ENCODE measurements at places on chromosomes 4 and X.
A peak's percentile ranks its signal among the peaks of the same experiment; 100 is the strongest.

DNA sequence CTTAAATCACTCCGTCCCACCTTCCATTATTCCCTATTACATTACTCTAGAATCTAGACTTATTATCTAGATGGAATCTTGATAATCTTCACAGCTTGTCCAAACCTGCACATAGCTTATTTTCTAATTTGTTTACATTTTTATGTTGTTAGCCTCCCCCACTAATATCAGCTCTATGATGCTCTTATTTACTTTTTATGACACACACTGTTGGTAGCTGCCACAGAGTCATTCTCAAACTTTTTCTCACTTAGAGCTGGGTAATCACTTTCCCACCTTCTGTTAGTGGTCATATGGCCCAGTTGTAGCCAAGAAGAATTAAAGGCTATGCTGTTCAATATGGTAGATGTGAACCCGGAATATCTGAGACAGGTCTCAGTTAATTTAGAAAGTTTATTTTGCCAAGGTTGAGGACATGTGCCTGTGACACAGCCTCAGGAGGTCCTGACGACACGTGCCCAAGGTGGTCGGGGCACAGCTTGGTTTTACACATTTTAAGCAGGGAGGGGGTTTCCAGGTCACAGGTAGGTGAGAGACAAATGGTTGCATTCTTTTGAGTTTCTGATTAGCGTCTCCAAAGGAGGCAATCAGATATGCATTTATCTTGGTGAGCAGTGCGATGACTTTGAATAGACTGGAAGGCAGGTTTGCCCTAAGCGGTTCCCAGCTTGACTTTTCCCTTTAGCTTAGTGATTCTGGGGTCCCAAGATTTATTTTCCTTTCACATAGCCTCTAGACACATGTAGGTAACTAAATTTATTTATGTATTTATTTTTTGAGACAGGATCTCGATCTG is 7.0 kb upstream of the ADGRA3 start:
- DNase-seq, result no peak

DNA sequence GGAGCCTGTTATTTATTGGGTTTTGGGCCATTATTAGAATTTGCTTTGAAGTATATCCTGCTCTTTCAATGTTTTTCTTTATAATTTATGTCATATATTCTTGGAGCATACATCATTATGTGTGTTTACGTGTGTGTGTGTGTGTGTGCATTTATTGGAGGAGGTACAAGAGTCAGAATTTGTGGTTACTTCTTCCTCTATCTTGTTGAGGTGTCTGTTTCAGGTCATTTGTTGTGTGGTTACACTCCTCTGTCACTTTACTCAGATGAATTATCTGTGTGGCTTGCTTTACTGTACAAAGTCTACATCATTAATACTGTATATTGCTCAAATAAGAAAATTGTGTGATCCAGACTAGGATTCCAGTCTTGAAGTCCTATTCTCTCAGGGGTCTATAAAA is 1957.4 kb upstream of the TENM3 start:
- DNase-seq, result no peak

DNA sequence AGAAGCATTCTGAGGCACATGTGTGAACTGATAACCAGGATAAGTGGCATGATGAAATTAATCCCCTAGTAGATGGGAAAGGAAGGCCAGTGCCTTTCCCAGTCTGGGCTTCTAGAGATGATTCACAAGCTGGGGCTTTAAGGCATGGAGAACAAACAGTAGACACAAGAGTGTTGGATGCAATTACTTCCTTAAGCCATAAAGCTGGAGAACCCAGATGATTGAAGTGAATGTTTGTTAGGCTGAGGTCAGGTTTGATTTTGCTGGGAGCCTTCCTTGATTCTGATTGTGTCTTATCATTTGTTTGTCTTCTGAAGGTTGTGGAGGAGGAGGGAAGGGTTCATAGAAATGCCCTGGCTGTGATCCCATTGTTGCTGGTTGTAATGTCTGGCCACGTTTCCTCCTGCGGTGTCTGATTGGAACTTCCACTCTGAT is 125.2 kb downstream of the NHS start:
- no peak for DNase-seq

GRCh38 chrX:108456971-108457477 is 17.4 kb downstream of the COL4A5 start:
- DNase-seq, result no peak

GRCh38 chr4:7460566-7460965 is 25.8 kb upstream of the PSAPL1 start:
- DNase-seq, result no peak

DNA sequence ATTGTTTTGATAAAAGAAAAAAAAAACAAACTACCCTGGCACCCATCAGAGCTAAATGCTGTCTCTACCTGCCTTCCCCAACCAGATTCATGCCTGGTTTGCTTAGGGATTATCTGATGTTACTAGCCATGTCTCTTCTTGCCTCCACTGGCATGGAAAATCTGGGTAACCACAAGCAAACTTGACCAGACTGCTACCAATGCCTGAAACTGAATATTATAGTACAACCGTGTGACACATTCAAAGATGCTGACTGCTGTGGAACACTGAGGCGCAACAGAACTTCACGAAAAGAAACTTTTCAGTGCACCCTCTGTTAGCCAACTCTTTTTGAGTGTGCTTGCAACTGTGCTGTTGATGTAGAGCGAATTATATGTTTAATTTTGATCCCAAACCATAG is 228.1 kb downstream of the CBR4 start:
- DNase-seq, result no peak

DNA sequence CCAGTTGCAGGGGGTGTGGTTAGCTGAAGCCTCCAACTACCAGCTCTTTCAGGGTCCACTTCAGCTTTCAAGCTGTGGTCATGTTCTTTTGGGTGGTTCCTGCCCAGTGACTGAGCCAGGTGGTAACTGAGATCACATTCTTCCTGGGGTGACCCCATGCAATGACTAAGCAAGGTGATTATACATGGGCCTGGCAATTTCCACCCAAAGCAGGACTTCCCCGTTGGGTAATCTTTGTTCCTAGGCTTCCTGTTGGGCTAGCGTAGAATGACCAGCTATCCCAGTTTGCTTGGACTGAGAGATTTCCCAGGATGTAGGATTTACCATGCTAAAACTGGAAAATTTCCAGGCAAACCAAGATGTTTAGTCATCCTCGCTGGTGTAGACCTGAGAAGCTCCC is 18.4 kb upstream of the MAGEB17 start:
- DNase-seq, result no peak

- no peak for DNase-seq
Observed at GRCh38 chr4:100421361-100421978, 96.4 kb downstream of the EMCN start.

- no peak for DNase-seq
Observed at GRCh38 chr4:112954286-112954685, 95.2 kb upstream of the ANK2 start.

- no peak for DNase-seq
Observed at GRCh38 chr4:56197387-56197786, 189.9 kb downstream of the AASDH start.

DNA sequence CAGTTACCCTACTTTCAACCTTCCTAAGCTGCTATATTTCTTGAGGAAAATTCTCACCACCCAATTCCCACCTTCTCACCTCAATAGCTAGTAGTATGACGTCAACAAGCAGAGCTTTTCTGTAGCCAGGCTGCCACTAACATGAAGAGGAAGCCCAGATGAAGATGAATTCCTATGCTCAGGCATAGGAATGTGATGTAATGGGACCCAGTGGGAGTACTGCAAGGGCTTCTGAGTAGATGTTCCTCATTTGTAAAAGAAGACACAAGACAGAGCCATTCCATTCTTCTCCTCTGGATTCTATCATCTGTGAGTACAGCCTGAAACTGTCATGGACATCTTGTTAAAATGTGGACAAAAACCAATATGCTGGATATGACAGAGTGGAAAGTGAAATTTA is 81.6 kb upstream of the KLF3 start:
- DNase-seq, result no peak

GRCh38 chr4:138710297-138710696 is 305.3 kb upstream of the NOCT start:
- no peak for DNase-seq

- DNase-seq, result peak; percentile 91
Observed at GRCh38 chr4:53748328-53748772, 157.1 kb upstream of the LNX1 start.

DNA sequence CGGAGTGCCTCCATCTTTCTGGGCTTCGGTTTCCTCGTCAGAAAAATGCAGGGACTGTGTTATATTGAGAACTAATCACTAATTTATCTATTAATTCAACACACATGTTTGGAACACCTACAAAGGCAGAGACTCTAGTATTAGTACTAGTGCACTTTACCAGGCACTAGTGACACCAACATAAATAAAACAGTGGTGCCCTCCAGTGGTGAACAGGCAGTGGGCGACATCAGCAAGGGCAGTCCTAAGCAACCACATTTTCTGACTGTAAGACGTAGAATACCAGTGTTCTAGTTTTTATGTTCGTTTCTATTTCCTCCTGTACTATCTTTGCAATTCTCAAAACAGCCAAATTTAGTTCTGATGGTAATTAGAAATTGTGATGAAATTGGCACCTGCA is 69.1 kb upstream of the UCP1 start:
- no peak for DNase-seq

DNA sequence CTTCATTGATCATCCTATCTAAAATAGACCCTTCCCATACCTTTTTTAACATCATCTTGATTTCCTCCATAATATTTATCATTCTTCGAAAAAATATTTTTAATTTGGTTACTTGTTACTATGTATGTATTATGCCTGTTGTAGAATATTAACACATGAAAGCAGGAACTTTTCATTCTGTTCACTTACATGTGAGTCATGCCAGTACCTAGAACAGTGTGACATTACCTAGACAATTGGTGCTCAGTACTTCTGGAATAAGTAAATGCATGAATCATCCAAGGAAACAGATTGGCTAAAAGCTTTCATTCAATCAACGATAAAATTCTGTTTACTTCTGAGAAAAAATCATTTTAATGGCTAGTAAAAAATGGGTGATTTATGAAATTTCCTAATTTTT is 76.4 kb downstream of the CXXC4 start:
- no peak for DNase-seq

DNA sequence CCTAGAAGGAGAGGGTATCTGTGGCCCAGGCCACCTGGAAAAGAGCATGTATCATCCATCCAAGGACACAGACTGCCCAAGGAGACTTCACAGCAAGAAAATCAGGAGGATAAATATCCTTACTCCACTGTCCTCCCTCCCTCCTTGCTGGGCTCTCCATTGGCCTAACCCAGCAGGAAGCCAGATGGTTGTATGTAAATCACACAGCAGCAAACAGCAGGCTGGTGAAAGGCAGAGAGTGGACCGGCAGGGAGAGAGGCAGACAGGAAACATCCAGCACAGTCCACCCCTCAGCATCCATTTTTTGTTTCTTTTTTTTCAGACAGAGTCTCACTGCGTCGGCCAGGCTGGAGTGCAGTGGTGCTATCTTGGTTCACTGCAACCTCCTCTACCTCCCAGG is 17.5 kb downstream of the TXK start:
- DNase-seq, result no peak

GRCh38 chrX:83521905-83522304 is 13.8 kb downstream of the POU3F4 start:
- no peak for DNase-seq

DNA sequence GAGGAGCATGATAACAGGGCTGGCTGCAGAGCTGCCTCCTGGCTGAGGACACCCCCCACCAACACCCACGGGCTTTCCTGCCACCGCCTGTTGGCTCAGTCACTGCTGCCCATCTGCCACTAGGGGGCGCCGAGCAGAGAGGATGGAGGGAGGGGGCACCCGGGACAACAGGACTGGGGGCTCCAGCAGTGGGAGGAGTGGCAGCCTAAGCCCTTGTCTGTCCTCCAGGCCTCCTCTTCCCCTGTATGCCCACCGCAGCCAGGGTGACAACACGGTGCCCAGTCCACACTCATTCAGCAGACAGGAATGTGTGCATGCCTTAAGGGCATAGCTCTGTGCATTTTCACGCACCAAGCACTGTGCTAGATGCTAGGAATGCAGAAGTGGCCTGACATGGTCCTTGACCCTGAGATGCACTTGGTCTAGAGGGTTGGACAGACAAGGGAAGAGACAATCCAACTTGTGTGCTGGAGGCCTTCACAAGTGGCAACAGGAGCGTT is 149.9 kb downstream of the AMMECR1 start:
- no peak for DNase-seq

GRCh38 chrX:70026112-70026850 is 23.5 kb downstream of the AWAT2 start:
- no peak for DNase-seq

DNA sequence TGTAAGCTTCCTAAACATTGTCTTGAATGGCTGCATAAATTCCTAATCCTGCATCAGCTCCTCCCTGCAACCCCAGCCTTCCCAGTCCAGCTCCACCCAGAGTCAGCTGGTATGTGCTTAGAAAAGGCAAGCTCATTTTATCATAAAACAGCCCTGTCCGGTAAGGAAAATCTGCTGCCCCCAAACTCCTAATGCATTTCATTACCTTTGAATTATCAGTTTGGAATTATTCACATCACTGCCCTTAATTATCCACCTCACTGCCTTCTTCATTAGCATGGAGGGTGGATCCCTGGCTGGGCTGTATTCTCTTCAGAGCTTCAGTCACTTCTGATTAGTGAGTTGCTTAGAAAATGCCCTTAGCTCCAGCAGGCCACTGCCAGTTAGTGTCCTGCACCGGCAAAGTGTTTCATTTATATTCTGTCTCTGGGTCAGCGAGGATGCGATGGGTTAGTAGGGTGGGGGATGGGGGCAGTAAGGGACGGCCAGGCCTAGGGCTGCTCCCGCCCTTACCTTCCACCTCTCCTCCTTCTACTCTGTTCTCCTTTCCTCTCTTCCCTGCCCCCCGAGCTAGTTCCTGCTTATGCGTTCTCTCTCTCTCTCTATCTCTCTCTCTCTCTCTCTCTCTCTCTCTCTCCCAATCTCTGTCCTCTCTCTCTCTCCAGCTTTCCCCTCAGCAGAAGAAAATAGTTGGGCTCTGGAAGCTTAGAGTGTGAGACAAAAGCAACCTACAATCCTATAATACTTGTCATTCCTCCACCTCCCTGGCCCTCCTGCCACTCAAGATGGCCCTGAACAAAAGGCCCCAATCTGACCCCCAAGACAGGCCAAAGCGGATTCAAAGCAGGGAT is 174.8 kb upstream of the KLF3 start:
- DNase-seq, result no peak

- no peak for DNase-seq
Observed at GRCh38 chr4:139153411-139154133, 23.4 kb downstream of the ELF2 start.

DNA sequence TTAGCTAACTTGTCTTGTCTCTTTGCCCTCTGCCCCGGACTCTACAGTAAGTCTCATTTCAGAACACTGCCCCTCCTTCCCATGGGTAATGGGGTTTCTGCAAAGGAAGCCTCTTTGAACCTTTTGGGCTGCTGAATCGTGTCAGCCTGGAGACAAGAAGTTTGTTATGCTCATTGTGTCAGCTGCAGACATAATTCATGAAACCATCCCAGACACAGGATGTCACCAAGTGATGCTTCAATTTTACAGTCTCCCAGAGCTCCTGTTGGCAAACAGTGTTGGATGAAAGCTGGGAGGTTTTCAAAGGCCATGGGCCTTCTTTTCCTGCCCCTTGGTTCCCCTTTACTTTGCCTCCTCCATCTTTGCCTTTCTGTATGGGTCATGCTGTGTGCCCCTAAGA is 223.1 kb upstream of the TAPT1 start:
- no peak for DNase-seq

Measured in GM06990 (cell line).